ENCODE measurements at places on chromosomes 7 and 10.

DNA sequence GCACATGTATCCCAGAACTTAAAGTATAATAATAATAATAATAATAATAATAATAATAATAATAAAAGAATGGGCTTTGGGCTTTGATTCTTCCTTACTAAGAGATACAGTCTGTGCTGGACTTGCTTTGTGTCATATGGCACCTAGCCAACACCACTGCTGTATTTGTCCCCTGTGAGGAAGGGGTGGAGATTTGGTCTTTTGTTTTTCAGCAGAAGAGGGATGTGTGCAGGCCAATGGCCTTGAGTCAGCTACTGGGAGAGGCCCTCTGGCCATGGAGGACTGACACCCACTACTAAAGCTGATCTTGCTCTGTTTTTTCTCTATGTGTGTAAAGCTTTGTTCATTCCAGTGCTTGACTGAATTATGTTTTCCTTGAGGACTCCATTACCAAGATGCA is 573.0 kb upstream of the PCDH15 start:
- DNase-seq = no peak

GRCh38 chr7:79452032-79452494 is 1.4 kb downstream of the MAGI2 start:
- DNase-seq = peak; percentile 96

GRCh38 chr10:125795128-125795527 is 19.5 kb upstream of the MMP21 start:
- no peak for DNase-seq

DNA sequence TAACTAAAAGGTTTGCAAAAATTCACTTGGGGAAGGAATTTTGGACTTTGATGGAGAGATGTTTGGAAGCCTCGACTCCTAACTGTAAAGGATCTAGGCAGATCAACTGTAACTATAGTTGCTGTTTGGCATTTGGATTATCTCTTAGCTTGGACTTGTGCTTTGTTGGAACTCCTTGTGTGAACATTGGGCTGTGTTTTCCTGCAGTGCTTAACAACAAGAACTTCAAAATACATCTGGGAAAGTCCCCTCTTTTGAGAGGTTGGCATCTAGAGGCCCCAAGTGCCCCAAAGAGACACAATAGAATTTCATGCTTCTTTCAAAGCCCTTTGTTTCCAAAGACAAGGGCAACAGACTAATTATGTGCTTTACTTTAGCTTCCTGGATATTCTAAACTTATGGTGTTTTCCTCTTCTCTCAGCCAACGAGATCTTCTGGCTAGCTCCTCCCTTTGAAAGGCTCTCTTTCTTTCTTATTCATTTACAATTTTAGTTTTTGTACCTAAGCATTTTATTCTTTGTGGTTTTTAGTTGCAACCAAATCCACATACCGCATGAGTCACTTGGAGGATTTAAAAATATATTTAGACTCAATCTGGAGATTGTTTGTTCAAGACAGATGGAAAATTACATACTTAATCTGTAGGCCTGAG is 11.6 kb downstream of the ABCA13 start:
- no peak for DNase-seq

DNA sequence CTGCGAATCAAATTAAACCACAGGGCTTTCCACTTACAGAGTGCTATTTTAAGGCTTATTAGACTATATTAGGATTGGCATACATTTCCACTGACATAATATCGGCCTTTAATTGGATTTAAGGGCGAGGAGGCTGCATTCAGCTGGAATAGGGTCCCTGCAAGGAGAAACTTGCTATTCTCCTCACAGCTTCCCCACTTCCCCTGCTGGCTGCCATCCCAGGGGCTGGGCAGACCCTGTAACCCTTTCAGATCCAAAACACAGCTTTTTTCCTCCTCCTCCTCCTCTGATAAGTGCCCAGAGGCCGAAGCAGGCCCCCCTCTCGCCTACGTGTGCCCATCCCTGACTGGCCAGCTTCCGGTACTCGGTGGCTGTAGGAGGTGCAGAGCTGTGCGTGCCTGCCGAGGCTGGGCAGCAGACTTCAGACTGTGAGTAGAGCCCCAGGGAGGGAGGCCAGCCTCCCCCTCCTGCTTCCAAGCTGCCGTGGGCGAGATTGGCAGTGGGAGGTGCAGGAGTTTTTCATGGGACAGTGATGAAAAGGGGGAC is 224.2 kb downstream of the PLXNA4 start:
- no peak for DNase-seq

- DNase-seq = no peak
Observed at GRCh38 chr10:87619705-87620104, 40.0 kb upstream of the PAPSS2 start.

DNA sequence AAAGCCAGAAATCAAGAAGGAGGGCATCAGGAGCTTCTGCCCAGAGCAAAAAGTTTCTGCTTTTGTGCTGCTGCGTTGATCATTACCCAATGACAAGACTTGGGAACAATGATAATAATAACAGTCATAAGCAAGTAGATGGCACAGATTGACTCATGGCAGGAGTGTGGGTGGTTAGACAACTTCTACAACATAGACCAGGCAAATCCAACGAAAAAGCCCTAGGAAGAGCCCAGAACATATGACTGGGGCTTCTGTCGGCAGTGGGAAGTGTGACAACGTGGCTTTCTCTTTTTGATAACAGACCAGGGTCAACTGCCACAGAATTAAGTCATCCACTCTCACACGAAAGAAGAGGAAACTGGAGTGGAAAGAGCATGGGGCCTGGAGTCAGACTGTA is 85.4 kb upstream of the TRIL start:
- DNase-seq = no peak

GRCh38 chr10:110539091-110539490 is 28.4 kb upstream of the SMC3 start:
- no peak for DNase-seq

DNA sequence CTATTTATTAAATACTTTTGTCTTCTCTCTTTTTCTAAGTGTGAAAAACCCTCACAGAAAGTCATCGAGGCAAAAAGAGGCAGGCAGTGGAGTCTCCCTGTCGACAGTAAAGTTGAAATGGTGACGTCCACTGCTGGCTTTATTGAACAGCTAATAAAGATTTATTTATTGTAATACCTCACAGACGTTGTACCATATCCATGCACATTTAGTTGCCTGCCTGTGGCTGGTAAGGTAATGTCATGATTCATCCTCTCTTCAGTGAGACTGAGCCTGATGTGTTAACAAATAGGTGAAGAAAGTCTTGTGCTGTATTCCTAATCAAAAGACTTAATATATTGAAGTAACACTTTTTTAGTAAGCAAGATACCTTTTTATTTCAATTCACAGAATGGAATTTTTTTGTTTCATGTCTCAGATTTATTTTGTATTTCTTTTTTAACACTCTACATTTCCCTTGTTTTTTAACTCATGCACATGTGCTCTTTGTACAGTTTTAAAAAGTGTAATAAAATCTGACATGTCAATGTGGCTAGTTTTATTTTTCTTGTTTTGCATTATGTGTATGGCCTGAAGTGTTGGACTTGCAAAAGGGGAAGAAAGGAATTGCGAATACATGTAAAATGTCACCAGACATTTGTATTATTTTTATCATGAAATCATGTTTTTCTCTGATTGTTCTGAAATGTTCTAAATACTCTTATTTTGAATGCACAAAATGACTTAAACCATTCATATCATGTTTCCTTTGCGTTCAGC is 43.4 kb downstream of the TARP start:
- DNase-seq = no peak

DNA sequence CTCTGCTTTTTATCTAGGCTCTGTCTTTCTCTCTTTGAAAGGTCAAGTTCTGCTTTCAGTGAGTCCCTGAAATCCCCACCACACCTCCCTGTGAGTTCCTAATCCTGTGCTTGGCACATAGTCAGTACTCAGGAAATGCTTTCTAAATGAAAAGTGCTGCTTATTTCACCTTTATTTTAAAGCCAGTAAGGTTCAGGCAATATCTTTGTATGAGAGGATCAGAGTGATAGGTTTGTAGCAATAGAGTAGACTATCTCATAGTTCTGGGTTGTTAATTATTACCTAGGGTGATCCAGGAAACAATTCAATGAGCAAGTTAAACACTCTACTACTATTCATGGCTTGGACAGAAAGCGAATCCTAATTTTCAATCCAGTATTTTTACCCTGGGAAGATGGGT is 7.4 kb upstream of the LAMB1 start:
- DNase-seq = no peak

DNA sequence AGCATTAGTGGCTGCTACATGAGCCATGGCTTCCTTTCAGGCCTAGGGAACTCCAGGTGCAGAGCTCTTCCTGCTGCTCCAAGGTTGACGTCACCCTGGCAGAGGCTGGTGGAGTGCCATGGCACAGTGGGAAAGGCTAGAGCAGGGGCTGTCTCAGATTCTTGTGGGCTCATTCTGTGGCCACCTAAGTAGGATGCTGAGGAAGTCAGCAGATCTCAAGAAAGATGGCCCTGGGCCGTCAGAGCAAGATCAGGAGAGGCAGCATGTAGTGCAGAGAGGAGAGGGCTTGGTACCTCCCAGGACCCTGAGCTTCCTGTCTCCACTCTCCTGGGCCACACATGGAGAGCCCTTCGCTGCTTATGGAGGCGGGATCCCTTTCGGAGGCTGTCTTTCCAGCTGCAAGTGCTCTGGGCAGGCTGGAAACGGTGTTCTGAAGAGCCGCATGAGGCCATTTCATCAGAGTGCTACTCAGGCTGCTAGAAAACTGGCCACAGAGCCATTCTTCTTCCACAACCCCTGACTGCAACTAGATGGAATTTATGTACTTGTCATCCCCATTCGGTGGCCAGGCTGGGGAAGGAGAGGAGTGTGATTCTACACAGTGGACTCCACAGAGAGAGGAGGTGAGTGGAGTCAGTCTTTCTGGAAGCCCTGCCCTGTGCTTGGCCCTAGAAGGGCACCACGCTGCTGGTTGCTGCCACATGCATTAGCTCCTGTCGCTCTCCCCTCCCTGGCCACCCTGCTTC is 304.2 kb downstream of the RPS24 start:
- DNase-seq = no peak

DNA sequence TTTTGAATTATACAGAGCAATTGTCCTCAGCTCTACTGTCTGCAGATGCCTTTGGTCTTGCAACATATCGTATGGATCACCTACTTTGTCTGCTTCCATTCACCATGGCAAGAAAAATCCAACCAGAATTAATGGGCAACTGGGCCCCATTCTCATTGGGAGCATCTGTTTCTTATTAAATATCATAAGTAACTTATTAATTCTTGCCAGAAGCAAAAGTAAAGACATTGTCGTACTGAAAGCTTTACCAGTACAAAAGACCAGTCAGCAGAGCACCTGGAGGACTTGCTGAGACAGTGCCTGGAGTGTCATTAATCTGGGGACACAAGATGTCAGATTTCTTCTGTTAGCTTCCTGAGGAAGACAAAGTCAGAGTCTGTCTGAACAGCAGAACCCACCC is 404.5 kb downstream of the INHBA start:
- no peak for DNase-seq

- DNase-seq = no peak
Observed at GRCh38 chr10:126207313-126207771, 180.9 kb downstream of the ADAM12 start.

DNA sequence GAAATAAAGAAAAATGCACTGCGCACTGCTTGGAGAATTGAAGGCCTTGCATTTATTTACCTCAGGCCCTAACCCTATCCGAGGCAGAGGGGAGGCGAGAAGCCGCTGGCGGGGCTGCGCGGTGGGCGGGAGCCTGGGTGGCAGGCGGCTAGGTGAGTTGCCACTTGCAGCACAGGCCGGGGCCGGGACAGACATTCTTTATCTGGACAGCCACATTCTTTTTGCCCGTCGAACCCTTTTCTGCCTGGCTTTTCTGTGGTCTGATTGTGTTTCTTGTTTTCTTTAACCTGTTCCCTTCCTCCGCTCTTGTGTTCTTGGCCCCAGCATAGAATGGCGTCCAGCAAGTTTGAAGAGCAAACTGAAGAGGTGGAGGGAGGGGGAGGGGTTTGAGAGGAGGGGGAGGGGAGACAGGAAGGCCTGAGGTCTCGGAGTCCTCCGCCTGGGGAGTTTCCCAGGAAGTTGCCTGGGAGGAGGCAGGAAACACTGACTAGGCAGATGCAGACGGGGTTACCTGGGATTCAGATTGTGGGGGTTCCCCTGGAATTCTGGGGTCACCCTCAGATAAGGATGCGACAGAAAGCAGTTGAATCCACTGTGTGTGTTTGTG is 5.1 kb downstream of the SHH start:
- no peak for DNase-seq

GRCh38 chr10:94363251-94363565 is 469 bp upstream of the NOC3L start:
- DNase-seq = no peak

GRCh38 chr10:47340608-47341170 is 7.5 kb upstream of the RBP3 start:
- DNase-seq = no peak

DNA sequence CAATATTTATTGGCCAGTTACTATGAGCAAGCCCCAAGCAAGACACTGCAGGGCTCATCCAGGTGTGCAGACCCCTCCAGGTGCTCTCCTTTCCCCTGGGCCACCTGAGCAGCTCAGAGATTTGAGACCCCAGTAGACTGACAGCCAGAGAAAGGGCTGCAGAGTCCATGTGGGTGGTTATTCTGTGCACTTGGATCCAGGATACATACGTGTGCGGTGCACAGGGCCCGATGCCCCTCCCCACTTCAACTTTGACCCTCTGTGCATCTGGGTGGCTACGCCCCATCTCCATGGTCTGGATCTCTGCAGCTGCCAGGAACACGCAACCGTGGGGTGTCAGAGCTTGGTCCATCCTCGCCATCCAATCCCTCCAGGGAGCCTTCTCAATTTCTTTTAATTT is 72.9 kb downstream of the MKI67 start:
- no peak for DNase-seq

GRCh38 chr7:94231305-94231704 is 163.4 kb upstream of the COL1A2 start:
- DNase-seq = no peak

GRCh38 chr10:4162571-4163286 is 377.7 kb upstream of the KLF6 start:
- DNase-seq = no peak

DNA sequence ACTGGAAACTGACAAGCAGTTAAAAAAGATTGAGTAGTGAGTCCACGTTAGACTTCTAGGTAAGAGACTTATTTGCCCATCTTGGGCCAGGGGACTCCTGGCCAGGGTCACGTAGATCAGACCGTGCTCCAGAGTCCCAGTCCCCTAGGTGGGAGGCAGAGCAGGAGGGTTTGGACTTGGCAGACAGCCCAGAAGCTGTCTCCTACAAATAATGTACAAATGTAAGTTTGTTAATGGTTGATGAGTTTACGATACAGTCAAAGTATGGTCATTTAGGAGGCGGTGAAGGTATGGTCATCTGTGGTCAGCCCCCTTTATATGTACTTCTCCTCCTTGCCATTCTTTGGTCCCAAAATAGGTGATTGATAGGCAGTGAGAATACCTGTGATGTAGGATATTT is 28.2 kb downstream of the INPP5F start:
- DNase-seq = no peak

GRCh38 chr7:129126314-129126713 is 18.2 kb upstream of the TSPAN33 start:
- no peak for DNase-seq

GRCh38 chr10:53029449-53029848 is 256.9 kb upstream of the MBL2 start:
- DNase-seq = no peak

DNA sequence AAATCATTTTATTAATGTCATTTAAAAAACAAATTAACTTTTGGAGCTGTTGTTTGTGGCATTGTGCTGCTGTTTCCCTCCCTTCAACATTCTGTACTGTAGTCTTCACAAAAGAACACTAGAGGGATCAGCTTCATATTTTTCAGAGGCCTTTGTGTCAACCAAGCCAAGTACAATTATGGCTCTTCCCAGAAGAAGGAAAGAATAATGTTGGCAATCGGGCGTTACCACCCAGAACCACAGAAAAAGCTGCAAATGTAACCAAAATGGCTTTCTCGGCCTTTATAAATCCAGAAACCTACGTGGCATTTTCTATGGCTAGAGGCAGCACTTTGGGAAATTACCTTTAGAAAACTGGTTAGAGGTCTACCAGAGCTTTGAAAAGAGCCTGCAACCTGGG is 98.8 kb upstream of the COL1A2 start:
- DNase-seq = no peak
